Right lobe of liver (tissue), 6 donors: ENCODE measurements at places on chromosomes 3 and 15. TPM values are rescaled to one million over a fixed set of nuclear protein-coding genes. Genes with fewer than 3 reads are reported as not detected.
A peak's percentile ranks its signal among the peaks of the same experiment; 100 is the strongest.

MESP2 gene
- total RNA-seq: 0.12 TPM

TIPIN gene
- 2.4 TPM for total RNA-seq

- H3K4me1 ChIP-seq: peaks cover 10% of the 10 kb centered on the region
- DNase-seq: peak; percentile 62
- H3K36me3 ChIP-seq: no peaks in the 10 kb centered on the region
- no peak overlapping the region for H3K27ac ChIP-seq
- H3K4me3 ChIP-seq: peak overlapping the region; percentile 34
- no peaks in the 10 kb centered on the region for H3K27me3 ChIP-seq
Measured at GRCh38 chr3:3800685-3801493, 1.7 kb downstream of the LRRN1 start.

GRCh38 chr3:108471426-108471825, 39.0 kb downstream of the MYH15 start:
- H3K4me1 ChIP-seq: no peaks in the 10 kb centered on the region
- no peaks in the 10 kb centered on the region for H3K36me3 ChIP-seq
- no peak overlapping the region for H3K4me3 ChIP-seq
- no peak overlapping the region for H3K27ac ChIP-seq
- H3K27me3 ChIP-seq: no peaks in the 10 kb centered on the region
- DNase-seq: no peak

- no peak for DNase-seq
- H3K4me3 ChIP-seq: no peak overlapping the region
- H3K27ac ChIP-seq: no peak overlapping the region
- no peaks in the 10 kb centered on the region for H3K27me3 ChIP-seq
Measured at GRCh38 chr3:62837145-62837787, 38.0 kb downstream of the CADPS start.
